ENCODE measurements at places on chromosomes 4 and X.

GRCh38 chr4:88843067-88843685 lies 145.5 kb upstream of the NAP1L5 start:
- DNase-seq, result no peak

DNA sequence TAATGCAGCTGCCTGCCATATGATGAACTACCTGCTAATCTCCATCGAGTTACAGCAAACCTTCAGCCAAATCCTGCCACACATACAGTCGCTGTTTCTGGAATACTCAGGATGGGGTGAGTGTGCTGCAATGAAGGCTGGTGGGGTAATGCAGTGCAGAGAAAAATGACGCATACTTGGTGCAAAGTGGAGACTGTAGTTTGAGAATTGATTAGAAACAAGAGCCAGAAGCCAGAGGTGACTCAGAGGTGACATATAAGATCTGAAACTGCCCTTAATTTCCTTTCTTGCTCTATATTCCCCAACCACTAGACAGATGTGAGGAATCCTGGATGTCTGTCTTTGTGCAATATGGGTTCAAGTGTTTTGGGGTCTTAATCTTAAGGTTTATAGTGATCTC lies 22.0 kb downstream of the C4orf54 start:
- DNase-seq, result no peak

- DNase-seq, result no peak
Measured at GRCh38 chr4:102787096-102787881, 26.5 kb upstream of the MANBA start.

DNA sequence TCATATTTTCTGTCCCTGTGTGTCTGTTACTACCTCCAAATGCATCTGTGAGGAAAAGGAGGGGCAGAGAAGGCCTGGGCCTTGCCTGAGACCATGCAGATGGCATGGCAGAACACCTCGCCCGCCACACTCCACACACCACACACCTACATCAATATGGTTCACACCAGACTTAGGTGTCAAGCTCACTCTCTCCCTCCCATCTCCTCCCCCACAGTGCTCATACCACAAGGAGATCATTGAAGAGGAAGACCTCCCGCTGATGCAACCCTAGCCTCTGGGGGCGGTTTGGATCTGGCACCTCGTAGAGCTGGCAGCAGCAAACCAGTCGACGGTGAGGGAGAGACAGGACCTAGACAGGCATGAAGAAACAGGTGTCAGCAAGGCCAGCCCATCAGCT lies 16.6 kb upstream of the KDM5C start:
- DNase-seq, result no peak

GRCh38 chr4:150090836-150091235 lies 12.6 kb downstream of the DCLK2 start:
- no peak for DNase-seq

DNA sequence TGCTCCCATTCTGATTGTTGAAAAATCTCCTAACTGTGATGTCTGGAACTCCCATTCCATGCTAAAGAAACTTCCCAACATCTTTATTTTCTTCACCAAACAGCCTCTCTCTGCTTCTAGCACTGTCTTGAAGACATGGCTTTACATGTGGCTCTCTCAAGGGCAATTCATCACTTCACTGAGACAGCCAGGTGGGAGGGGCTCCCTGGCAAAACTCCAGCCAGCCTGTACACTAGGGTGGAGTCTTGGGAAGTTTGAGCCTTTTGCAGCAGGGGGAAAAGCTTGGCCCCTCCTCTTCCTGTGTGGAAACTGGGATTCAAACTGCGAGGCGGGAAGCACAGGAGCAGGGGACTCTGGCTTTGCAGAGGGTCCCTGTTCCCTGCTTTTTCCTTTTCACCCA lies 130.5 kb upstream of the TTC29 start:
- no peak for DNase-seq

GRCh38 chr4:66489370-66489769 lies 819.1 kb upstream of the EPHA5 start:
- DNase-seq, result no peak

- DNase-seq, result no peak
Measured at GRCh38 chrX:123084797-123085196, 99.3 kb upstream of the GRIA3 start.

- DNase-seq, result no peak
Measured at GRCh38 chr4:80239480-80240150, 26.8 kb upstream of the FGF5 start.

DNA sequence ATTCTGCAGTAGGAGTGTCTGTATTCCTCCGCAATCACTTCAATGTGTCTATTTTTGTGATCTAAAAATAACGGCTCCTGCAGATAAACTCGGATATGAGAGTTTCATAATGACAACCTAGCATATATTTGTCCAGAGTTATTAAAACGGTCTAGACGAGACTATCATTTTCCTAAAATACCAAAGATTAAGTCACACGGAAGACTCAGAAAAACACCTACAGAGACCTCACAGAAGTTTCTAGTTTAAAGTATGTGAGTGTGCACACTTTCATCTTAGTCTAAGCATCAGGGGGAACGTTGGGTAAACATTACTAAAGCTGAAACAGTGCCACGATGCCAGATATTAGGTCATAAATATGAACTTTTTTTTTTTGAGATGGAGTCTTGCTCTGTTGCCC lies 156.9 kb downstream of the AFAP1 start:
- DNase-seq, result no peak

DNA sequence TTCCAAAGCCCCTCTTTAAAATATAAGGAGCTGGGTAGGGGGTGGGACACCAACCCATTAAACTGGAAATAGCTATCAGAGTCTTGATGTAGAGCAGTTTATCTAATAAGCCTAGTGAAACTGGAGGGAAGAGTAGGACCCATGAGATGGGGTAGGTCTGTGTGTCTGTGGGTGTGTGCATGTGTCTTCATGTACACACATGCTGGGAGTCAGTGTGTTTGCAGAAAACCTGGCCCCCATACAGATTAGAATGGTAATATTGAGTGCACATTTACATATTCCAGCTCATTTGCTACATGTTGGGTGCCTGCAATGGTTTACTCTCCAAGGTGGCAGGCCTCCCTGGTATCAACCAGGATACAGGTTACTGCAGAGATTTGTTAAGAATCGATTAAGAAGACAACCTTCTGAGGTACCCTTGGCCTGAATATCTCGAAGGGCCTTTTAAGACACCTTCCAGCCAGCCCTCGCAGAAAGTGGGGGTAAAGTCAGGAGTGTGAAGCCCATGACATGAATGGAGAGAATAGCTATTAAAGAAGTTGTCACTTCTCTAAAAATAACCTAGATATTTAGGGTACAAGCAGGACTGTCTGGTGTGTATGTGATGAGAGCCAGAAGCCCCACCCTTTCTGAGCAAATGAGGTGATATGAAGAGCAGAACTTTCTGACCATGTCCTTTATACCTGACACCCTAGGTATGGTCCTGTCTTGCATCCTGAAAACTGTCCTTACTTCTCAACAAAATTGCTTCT lies 75.7 kb upstream of the TEX13D start:
- no peak for DNase-seq

GRCh38 chr4:151865312-151865711 lies 104.5 kb upstream of the GATB start:
- DNase-seq, result no peak

DNA sequence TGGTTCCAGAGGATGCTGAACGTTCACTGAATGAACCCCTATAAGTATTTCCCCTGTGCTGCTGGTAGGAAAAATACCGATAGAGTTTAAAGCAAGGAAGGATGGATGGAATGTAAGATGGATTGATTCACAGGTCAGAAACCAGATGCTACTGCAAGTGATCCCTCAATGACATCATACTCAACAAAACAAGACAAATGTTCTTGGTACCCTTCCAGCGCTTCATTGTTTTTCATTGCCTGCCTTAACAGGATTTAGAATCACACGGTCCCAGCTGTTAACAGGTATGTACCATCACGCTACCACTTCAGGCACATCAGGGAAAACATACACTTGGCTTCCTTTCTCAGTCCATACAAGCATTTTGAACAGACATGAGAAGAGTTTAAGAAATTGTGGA lies 118.1 kb upstream of the TLR3 start:
- no peak for DNase-seq

- no peak for DNase-seq
Measured at GRCh38 chrX:112645774-112646173, 34.0 kb downstream of the LHFPL1 start.

DNA sequence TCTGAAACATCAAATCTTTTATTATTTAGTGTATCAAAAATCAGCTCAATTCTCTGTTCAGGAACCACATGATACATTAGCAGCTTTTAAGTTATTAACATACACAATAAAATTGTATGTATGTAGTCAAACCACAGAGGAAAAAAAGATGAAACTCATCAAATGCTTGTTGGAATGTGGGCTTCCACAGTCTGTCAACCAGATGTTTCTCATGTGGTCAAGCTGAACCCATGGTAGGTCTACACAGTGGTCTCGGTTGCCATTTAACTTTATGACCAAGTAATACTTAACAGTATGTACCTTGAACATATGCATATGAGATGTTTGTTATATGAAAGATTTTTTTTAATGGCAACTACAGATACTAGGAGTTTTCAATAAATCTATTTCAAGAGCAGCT lies 427.8 kb downstream of the IL15 start:
- no peak for DNase-seq

DNA sequence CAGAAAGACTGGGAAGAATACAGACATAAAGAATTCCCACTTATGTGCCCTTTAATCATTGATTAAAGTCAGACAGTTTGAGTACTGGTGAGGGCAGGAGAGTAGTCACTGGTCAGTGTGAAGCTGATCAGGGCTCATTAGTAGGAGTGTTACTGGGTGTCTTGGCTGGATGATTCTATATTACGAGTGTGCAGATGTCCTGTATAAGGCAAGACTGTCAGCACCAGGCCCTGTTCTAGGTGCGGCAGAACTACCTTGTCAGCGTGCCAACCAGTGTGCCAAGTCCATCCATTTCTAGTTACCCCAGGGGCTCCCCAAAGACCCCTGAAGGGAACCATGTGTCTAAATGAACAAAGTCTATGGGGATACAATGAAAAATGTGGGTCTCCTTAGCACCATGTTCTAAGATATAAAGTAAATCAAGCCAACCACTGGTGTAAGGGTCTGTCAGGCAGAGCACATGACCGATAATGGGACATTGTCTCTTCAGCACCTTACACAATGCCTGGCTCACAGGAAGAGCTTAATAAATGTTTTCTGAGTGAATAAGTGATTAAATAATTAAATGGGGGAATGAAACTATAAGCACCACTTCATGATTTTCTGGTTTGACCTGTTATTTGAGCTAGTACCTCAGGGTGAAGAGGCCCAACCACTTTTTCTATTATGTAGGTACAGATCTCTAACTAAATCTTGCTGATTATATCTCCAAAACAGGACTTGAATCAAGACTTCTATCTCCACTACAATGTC lies 205.0 kb downstream of the CAMK2D start:
- DNase-seq, result no peak

DNA sequence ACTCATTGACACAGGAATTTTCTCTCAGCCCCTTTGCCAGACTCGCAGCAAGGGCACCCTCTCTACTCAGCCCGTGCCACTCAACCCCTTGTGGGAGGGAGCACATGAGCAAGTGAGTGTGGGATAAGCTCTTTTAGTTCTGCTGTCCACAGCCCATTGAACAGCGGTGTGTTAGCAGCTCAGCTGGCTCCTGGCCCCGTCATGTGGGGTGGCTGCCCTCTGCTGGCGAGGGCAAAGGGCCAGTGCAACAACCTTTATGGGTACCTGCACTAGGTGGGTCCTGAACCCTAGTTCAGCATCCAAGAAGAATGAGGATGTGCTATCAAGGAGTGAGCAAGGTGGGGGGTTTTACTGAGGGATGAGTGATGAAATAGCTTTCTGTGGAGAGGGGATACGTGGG lies 85.0 kb upstream of the ZNF81 start:
- DNase-seq, result peak; percentile 5

GRCh38 chrX:15451913-15452312 lies 41.2 kb downstream of the PIR start:
- DNase-seq, result no peak

- DNase-seq, result no peak
Measured at GRCh38 chr4:123666486-123666885, 269.9 kb downstream of the SPRY1 start.

- DNase-seq, result no peak
Measured at GRCh38 chr4:41406113-41406516, 131.8 kb upstream of the LIMCH1 start.

- no peak for DNase-seq
Measured at GRCh38 chr4:79498282-79498681, 90.3 kb upstream of the GK2 start.

- DNase-seq, result no peak
Measured at GRCh38 chrX:54288277-54288676, 69.6 kb downstream of the WNK3 start.
